Fibroblast of villous mesenchyme (primary cell): ENCODE measurements at places on chromosomes 1 and 21. TPM values are rescaled to one million over a fixed set of nuclear protein-coding genes. Genes with fewer than 3 reads are reported as not detected.

DNA sequence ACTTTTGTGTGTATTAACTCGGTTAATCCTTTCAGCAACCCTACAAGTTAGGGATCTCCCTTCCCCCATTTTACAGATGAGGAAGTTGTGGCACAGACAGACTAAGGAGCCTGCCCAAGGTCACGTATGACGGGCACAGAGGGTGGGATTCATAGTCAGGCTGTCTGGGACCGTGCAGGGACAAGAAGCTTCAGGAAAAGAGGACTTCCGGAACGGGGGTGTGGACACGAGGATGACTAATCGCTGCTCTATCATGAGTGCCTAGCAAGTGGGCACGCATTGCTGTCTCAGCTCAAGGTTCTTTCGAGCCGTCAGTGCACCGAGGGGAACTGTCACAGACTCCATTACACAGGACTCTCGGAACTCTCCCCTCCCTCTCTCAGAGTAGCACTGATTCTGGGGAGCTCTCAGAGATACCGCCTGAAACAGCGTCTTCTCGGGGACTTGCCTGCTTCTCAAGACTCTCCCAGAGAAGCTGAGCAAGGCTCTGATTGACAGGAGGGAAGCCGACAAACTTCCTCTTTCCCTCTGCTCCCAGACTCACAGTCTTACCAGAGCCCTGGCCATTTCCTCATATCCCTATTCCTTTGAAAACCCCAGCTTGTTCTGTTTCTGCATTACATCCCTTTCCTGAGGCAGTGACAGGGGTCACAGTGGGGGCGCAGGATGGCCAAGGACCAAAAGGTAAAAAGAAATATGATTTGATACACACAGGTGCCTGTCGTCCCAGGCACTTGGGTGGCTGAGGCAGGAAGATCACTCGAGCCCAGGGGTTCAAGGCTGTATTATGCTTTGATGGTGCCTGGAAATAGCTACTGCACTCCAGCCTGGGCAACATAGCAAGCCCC lies 14.4 kb downstream of the FHAD1 start:
- peak; percentile 19 for DNase-seq

DNA sequence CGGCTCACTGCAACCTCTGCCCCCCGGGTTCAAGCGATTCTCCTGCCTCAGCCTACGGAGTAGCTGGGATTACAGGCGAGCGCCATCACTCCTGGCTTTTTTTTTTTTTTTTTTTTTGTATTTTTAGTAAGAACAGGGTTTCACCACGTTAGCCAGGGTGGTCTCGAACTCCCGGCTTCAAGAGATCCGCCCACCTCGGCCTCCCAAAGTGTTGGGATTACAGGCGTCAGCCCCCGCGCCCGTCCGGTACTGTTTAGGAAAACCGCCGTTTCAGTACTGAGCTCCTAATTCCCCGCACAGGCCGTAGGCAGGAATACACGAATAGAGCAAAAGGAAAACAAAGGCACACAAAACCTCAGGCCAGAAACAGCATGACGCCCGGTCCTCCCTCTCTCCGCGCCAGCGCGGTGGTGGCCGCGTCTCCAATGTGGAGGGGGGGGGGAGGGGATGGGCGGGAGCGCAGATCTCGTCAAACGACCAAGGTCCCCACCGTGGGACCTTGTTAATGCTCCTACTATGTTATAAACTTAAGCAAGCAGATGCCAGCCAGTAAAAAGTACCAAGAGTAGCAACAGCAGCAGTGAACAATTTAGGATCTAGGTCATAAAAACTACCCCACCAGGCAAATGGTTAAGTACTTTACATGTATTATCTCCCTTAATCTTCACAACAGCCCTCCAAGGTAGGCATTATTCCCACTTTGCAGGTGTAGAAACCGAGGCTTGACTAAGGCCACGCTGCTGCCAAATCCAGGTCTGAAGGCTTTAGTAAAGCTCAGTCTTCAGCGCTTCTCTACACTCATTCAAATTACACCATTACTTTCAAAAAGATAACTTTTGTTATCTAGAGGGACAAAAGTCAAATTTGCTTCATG lies 648 bp upstream of the ADAR start:
- peak; percentile 67 for DNase-seq

DNA sequence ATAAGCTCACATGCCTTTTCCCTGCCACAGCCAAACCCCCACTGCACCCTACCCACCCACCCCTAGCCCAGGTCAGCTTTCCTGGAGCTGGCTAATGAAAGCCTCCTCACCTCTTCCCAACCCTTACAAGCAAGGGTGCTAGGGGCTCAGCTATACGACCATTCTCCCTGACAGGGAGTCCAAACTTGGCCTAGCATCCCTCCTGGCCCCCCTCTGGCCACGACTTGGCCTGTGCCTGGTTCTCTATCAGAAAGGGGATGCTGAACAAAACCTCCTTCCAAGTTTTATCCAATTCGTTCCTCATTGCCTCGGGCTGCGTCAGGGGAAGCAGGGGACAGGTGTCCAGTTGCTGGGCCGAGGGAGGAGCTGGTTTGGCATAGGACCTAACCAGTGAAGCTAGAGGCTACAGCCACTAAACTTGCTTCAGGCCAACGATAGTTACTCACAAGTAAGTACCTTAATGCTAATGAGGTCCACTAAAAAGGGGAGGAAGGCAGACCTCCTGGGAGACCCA lies 8.6 kb downstream of the TMEM81 start:
- no peak for DNase-seq

DNA sequence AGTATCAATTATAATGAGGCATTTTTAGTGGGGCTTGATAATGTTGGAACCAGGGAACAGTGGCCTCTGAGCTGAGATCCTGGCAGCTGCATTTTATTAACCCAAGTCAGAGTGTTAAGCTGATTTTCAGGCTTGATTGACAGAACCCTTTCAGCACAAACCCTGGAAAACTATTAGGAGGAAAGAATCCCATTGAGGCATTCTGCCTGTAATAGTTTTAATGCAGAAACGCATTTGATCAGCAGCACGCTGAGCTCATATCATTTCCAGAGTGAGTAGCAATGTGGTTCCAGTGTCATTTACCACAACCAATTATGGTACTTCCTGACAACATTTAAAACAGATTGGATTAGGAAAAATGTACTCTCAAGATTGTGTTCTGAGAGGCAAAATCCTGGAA lies 78.3 kb upstream of the BARHL2 start:
- DNase-seq = no peak

- no peak for DNase-seq
Measured at GRCh38 chr1:199857516-199857915, 170.0 kb upstream of the NR5A2 start.

- peak; percentile 81 for DNase-seq
Measured at GRCh38 chr1:35202048-35202719, 9.2 kb upstream of the SFPQ start.

GRCh38 chr1:165403835-165404482 lies 41.0 kb downstream of the RXRG start:
- DNase-seq = peak; percentile 7

GRCh38 chr1:44135886-44136285 lies 5.5 kb downstream of the KLF18 start:
- DNase-seq = peak; percentile 53

DNA sequence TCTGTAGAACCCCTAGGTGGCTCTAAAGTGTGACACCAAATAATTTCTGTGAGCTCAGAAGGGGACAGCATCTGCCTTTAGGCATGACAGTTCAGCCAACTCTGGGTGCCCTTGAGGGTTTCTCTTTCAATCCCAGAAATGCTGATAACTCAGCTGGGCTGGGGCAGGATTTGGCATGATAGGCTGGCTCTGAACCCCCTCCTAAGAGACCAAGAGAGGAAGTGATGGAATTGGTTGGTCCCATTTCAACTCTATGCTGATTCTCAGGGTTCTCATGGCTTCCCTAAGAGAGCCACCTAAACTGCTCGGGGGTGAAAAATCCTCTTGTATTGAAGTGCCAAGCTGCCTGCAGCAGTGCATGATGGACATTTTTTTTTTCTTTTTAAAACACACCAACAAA lies 28.5 kb upstream of the TMEM39B start:
- no peak for DNase-seq

- DNase-seq = peak; percentile 70
Measured at GRCh38 chr1:234885601-234886000, 243.0 kb downstream of the TOMM20 start.

The PIK3R3 gene
- 10.3 and 14.2 TPM in 2 replicates for total RNA-seq

The IL19 gene
- 0.97 and 1.7 TPM in 2 replicates for total RNA-seq

The RAB25 gene
- not detected in 2 replicates for total RNA-seq

The CHIA gene
- not detected in 2 replicates for total RNA-seq

The OLIG2 gene
- not detected in 2 replicates for total RNA-seq
